ENCODE measurements at places on chromosomes 2 and 18. TPM values are rescaled to one million over a fixed set of nuclear protein-coding genes. Genes with fewer than 3 reads are reported as not detected.

The TWIST2 gene
- 0.91 TPM for total RNA-seq

The SUCLG1 gene
- 71.3 TPM for total RNA-seq

The SERPINB12 gene
- not detected for total RNA-seq

The DLX2 gene
- not detected for total RNA-seq

The HJURP gene
- total RNA-seq = 23.1 TPM

The TCF23 gene
- total RNA-seq = not detected

The CPS1 gene
- 0.65 TPM for total RNA-seq

The SLC14A1 gene
- 1.5 TPM for total RNA-seq

The LRPPRC gene
- total RNA-seq = 69.8 TPM

The STPG4 gene
- not detected for total RNA-seq

The SALL3 gene
- not detected for total RNA-seq

The MDH1B gene
- total RNA-seq = under 0.01 TPM

The TUBB6 gene
- total RNA-seq = 1,281 TPM

The CXCR1 gene
- total RNA-seq = not detected

The B3GNT2 gene
- total RNA-seq = 32.2 TPM

The OTX1 gene
- total RNA-seq = under 0.01 TPM

The CCDC85A gene
- total RNA-seq = 20.5 TPM

The RAPH1 gene
- 14.6 TPM for total RNA-seq

The ARHGAP28 gene
- 27.2 TPM for total RNA-seq

The FBXO41 gene
- 0.46 TPM for total RNA-seq

The CSRNP3 gene
- 0.46 TPM for total RNA-seq

The POMC gene
- total RNA-seq = 1.3 TPM

The MXD1 gene
- 2.3 TPM for total RNA-seq

The C1GALT1C1L gene
- 0.97 TPM for total RNA-seq

The GALNT13 gene
- under 0.01 TPM for total RNA-seq

The DNER gene
- under 0.01 TPM for total RNA-seq

The CD226 gene
- total RNA-seq = not detected

The LONRF2 gene
- 0.15 TPM for total RNA-seq

The SPDYA gene
- 0.32 TPM for total RNA-seq

The SLC5A6 gene
- total RNA-seq = 43.8 TPM

The AGXT gene
- total RNA-seq = not detected

The DQX1 gene
- total RNA-seq = not detected

The NAT8 gene
- not detected for total RNA-seq

The ASPRV1 gene
- total RNA-seq = 0.32 TPM

The IL36A gene
- not detected for total RNA-seq

The GAD1 gene
- total RNA-seq = 0.97 TPM

The MBOAT2 gene
- total RNA-seq = 12.7 TPM

The MAL gene
- total RNA-seq = not detected

The SCN9A gene
- 2.6 TPM for total RNA-seq

The NEU2 gene
- not detected for total RNA-seq

The SETBP1 gene
- total RNA-seq = 6.2 TPM

The HOXD11 gene
- total RNA-seq = not detected

The RIT2 gene
- total RNA-seq = not detected

The RAB6D gene
- total RNA-seq = under 0.01 TPM

The IRS1 gene
- total RNA-seq = under 0.01 TPM

The MAP4K3 gene
- 26.6 TPM for total RNA-seq

Data from epithelial cell of umbilical artery (primary cell).